ENCODE measurements at places on chromosomes 6 and 20.

- no peak for DNase-seq
Observed at GRCh38 chr6:12490904-12491571, 200.9 kb downstream of the EDN1 start.

GRCh38 chr20:24721891-24722568 lies 227.0 kb upstream of the CST7 start:
- no peak for DNase-seq

- no peak for DNase-seq
Observed at GRCh38 chr6:32223258-32224235, at the start of gene NOTCH4. Gene NOTCH4 (minus strand): TSS chr6:32224067. CDS start chr6:32223928, 139 bp downstream.

DNA sequence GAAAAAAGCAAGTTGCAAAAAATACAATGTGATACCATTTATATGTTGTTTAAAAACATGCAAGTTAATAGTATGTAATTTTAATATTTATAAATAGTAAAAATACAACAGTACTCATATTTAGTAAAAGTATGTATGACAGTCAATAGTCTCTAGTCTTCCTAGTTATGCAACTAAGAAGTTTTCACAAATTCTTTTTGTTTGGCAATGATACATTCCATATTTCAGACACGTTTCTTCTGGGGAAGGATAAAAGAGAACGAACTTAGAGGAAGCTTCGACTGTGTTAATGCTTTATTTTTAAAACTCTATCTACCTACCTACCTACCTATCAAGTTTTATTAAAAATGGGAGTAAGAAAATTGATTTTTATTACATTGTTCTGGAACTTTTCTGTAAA lies 77.7 kb downstream of the UBE3D start:
- no peak for DNase-seq

DNA sequence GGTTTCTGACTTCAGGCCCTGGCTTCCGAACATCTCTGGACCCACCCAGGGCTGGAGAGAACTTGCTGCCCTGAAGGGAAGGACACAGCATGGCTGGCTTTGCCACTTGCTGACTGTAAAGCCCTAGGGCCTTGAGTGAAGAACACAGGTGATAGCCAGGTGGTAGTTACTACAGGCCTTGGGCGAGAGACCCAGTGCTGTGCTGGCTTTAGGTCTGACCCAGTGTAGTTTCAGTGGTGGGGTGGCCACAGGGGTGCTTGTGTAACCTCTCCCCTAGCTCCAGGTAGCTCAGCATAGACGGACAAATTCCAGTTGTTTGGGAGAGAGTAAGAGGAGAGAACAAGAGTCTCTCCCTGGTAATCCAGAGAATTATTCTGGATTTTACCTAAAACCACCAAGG lies 27.1 kb downstream of the NCOA6 start:
- no peak for DNase-seq

GRCh38 chr6:131646249-131646670 lies 9.2 kb downstream of the ENPP3 start:
- no peak for DNase-seq

DNA sequence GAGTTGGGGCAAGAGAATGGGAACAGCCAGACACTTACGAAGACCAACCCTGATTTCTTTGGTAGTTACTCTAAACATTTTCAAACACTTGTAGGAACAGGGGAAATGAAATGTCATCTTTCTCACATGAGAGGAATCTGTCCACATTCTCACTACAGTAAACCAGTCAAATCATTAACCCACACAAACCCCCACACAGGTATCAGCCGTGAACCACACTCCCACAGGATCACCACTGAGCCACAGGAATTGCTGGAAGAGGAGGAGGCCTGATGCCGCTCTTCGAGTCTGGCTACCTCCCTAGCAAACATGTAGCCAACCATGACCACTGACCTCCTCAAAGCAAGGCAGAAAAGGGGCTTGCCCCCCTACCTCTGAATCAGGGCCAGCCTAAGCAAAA lies 6.9 kb upstream of the RSPO3 start:
- DNase-seq: no peak

- no peak for DNase-seq
Observed at GRCh38 chr6:11197175-11197536, 35.3 kb downstream of the NEDD9 start.

- no peak for DNase-seq
Observed at GRCh38 chr6:80235647-80236046, 129.2 kb downstream of the BCKDHB start.

GRCh38 chr6:111873178-111874024 lies at the start of gene FYN:
Gene FYN (minus strand): TSS chr6:111873452. CDS start chr6:111720051, 153,401 bp downstream.
- DNase-seq: peak; percentile 93

DNA sequence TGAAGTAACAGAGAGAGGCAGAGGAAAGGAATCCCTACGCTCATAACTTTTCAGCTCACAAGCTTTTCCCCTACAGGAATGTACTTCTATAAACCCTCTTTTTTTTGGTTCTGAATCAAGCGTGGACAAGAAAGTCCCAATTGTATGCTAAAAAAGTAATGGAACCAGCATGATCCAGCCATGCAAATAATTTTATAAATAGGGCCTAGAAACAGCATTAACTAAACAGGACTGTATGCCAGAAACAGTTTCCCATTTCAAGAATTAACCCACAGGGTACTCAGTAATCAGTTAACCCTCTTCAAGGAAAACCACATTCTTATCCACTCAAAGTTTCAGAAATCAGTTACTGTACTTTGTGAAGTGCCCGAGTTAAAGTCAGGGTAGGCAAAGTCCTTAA lies 87.0 kb upstream of the HMGCLL1 start:
- DNase-seq: no peak

DNA sequence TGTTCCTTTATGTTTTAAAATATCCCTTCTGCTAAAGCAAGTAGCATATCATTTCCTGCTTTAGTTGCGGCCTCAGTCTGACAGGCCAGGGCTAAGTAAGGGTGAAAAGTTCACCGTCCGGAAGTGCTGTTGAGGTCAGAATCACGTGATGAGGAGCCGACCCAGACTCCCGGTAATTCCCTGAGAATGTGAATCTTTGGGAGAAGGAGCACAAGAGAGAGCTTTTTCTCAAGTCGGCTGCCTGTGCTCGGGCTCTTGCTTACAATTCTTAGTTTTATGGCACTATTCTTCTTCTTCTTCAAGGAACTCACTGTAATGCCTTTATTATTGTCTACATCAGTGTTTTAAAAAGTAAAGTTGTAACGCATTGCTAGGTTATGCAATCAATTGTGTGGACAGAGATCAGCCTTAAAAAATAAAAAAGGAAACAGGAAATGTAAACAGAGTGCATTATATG lies 309.3 kb downstream of the PRL start:
- DNase-seq: no peak

- DNase-seq: no peak
Observed at GRCh38 chr6:126337323-126337722, 2.6 kb upstream of the CENPW start.

- DNase-seq: no peak
Observed at GRCh38 chr6:15303920-15304291, 58.0 kb downstream of the JARID2 start.

- DNase-seq: no peak
Observed at GRCh38 chr6:30340589-30341054, 4.3 kb upstream of the RPP21 start.

DNA sequence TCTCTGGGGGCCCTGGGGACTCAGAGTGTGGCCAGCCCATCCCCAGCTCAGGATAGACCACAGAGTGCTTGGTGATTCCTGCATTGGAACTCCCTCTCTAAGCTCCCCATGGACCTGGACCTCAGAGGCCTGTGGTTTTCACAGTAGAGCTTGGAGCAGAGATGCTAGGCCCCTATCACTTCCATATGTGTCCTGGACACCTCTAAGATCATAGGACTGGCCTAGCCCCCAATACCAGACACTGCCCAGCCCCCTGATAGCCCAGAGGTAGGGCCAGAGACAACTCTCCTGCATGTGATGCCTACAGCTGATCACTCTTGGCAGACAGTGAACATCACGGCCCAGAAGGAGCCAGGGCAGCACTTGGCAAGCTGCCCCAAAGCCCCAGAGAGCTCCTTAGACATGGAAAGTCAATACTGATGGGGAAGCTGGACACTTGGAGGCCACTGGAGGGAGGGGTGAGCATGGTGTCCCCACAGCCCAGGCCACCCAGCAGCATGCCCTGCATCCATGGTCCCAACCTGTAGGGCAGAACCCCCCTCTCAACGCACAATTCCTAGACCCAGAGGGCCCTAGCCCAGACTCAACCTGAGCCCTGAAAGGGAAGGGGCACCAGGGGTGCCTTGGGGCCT lies 27.1 kb downstream of the UBD start:
- DNase-seq: no peak

GRCh38 chr6:137800762-137801161 lies 66.3 kb upstream of the TNFAIP3 start:
- no peak for DNase-seq

GRCh38 chr6:118187568-118188164 lies 280.6 kb downstream of the SLC35F1 start:
- no peak for DNase-seq

GRCh38 chr6:7267466-7268091 lies 45.4 kb downstream of the SSR1 start:
- DNase-seq: peak; percentile 34

Measured in SW480 (cell line).